Left cardiac atrium (tissue), 4 donors: ENCODE measurements at places on chromosomes 5 and 9. TPM values are rescaled to one million over a fixed set of nuclear protein-coding genes. Genes with fewer than 3 reads are reported as not detected.
A peak's percentile ranks its signal among the peaks of the same experiment; 100 is the strongest.

DNA sequence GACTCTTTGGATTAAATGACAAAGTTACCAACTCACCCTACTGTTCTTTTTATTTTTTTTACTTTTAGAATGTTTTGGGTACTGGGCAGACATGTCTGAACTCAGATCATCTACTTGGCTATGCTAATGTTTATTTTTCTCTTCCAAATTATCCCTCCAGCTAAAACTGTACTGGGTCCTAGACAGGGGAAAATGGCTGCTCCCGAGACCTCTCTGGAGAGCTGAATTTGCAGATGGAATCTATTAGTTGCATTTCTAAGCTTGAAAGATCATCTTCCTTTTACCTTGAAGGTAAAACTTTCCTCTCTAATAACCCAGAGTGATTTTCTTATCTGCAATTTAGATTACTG lies 197.5 kb upstream of the SEMA6A start:
- no peak for DNase-seq

DNA sequence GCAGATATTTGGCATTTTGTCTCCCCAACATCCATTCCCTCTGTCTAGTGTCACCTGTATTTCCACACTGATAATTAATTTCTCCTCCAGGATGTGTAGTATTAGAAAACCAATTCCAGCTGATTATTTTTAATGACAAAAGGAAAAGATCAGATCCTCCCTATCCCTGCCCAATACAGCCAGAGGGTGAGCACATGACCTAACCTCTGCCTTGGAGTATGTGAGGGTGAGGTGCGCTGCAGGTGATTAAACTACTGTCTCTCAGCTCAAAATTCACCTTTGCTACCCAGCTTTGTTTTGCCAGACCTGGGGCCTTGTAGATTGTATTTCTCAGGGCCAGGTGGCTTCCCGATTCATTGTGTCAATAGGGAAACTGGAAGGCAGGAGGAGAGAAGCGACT lies 402.1 kb downstream of the PRELID2 start:
- no peak for DNase-seq

- DNase-seq: no peak
Measured at GRCh38 chr9:95666096-95666784, 149.5 kb upstream of the PTCH1 start.

DNA sequence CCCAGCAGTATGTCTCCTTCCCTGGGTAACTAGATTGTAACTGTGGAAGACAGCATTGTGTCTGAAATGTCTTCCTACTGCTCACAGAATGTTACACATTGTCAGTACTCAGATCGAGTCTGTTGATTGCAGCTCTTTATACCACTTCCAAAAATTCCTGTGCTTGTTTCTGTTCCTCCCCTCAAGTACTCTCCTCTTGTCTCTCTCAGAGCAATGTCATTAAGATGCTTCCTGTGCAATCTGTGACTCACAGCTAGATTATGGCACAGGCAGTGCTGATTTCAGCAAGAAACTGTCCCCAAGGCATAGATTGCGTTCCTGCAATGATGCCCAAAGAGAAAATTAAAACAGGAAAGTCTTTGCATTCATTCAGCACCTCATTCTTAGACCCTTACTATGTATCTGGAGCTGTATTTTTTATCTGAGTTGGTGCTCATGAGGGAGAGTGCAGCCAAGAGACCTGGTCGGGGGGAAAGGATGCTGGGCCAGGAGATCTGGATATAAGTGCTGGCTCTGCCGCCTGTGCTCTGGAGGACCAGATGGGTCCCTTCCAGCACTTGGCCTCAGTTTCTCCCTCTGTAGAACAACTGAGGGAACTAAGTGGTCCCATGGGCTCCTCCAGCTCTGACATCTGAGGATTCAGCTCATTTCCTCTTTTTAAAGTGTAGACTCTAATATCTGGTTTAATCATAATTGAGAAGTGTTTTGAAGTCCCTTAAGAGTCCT lies 40.8 kb upstream of the GNPDA1 start:
- no peak for DNase-seq

DNA sequence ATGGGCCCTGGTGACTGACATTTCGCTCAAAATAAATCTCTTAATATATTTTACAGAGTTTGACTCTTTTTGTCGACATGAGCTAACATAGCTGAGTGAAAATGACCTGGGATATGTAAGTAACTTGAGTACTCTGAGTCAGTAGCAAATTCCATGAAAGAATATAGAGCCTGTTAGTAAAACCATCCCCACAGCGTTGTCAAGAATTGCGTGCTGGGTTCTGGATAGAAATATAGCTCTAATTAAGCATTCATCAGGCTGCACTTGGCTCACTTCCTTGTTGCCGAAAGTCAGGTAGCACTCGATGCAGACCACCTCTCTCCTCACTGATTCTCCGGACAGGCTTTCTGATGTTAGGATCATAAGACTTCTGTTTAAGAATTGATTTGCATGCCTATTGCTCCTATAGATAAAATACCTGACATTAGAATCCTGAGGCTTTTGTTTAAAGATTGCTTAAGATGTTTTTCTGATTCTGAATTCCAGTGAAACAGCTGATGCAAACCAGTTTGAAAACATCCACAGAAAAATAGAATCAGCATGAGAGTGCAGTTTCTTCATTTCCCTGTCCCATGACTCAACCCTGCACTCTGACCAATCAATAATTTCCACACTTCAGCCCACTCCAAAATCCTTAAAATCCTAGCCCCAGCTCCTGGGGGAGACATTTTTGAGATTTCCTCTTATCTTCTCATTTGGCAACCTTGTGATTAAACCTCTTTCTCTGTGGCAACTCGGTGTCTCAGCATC lies 310.6 kb downstream of the DIRAS2 start:
- no peak for DNase-seq

- no peak for DNase-seq
Measured at GRCh38 chr9:89177944-89178829, at the start of gene SHC3. Gene SHC3 (minus strand): TSS chr9:89178818. CDS start chr9:89178460, 358 bp downstream.

DNA sequence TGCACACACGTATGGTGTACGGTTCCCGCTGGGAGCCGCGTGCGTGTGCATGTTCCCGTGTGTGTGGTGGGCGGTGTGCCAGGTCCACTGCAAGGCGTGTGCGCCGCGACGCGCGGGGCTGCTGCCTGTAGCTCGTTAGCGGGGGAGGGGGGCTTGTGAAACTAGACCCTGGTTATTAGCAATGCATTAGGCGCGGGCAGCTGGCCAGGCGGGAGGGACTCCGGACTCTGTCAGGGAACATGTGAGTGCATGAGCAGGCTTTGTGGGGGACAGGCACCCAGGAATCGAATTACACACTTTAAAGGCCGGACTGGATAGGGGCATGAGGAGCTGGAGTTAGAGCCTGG lies 32.2 kb upstream of the ENHO start:
- peak; percentile 23 for DNase-seq

DNA sequence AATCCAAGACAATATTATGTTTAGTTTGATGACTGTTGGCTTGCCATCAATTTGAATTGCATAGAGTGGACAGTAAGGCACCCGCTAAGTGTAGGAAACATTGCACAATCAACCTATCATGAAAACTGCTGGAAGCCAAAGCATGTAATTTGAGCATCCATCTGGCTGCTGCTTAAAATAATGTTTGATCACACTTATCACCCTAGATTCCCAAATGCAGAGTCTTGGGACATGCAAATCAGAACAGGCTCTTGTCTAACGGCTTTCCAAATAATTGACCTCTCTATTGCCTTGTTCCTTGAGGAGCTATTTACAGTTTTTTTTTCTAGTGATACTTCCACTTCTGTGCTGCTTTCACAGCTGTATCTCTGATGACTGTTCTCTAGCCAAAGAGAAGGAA lies 342.1 kb downstream of the PRR16 start:
- no peak for DNase-seq

DNA sequence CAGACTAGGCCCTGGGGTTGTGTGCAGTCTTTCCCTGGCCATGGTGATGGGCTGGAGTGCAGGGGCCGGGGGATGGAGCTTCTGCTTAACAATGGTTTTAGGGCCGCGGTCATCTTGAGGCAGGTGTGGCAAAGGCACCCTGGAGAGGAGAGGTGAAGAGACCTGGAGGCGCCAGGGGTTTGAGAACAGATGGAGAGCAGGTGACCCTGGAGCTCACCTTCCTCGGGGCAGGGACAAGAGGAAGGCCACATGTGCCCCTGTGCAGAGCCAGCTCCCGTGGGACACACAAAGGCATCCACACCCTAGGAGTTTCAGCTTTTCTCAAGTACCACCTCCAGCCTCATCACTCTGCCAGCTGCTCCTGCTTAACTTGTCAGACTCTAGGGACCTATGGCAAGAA lies 46.4 kb upstream of the SH3GL2 start:
- no peak for DNase-seq

DNA sequence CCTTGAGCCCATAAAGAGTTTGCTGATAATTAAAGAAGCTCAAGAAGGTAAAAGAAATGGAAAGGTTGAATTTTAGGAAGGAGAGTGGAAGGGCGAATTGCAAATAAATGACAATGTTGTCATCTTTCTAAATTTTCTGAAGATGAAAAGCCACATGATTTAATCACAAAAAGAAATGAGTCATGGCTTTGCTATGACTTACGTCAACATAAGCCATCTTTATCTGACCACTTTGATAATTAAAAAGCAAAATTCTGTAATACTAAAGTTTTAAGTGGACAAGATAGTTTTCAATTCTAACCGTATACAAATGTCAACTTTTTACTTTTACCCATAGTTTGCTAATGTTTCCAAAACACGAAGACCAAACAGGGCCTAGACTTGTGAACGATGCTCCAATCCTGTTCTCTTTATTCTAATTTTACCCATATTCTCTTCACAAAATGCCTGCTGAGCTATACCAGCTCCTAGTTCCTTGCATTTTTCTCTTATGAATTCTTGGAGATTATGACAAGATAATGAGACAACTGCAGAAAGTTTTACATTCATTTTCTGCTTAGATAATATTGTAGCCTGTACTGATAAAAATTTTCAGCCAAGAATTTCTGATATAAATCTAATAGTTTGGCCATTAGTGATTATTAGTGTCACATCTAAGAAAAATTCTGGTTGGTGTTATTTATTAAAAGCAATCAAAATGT lies 21.8 kb upstream of the PRUNE2 start:
- no peak for DNase-seq

OR1Q1 gene
- not detected for total RNA-seq

NEUROG1 gene
- not detected for total RNA-seq

FGD3 gene
- 5.2 TPM for total RNA-seq
